ENCODE measurements at places on chromosomes 1 and 21. TPM values are rescaled to one million over a fixed set of nuclear protein-coding genes. Genes with fewer than 3 reads are reported as not detected.
A peak's percentile ranks its signal among the peaks of the same experiment; 100 is the strongest.

Gene ASPM
- total RNA-seq, result 62.1 TPM

Gene SPRR2A
- total RNA-seq, result not detected

Gene ADAMTSL4
- total RNA-seq, result 1.2 TPM

DNA sequence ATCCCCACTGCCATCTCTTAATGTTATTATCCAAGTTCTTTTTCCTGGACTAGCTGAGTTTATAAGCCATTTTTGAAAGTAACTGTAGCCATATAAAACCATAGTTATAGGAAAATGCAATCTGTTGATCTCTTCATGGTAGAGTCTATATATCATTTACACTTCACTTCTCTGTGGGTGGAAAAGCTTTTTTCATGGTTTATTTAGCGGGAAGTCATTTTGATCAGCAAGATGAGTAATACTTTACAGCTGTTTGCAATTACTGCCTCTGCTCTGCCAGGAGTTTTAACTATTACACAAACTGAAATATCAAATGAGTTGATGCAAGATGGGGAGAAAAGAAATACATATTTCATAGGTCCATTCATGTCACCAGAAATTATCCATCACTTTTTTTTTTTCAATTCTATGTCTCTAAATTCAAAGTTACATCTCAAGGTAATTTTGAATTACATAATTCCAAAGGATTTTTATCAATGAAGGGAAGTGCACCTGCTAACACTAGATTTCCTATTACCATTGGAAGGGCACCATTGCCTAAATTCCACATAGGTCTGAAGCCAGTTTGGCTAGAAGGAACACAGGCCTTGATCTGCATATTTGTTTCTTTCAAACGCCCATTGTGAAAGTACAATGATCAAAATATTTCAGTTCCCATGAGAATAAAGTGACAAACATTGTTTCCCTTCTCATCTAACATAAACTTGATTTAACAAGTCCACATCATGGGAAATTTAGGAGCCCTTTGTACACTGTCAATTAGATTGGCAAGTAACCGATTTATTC lies 296.7 kb downstream of the ZNF326 start:
- no peak for DNase-seq

- no peak for DNase-seq
Observed at GRCh38 chr1:234520908-234521817, 42.2 kb upstream of the TARBP1 start.

GRCh38 chr1:171158096-171158495 lies 27.0 kb upstream of the FMO2 start:
- no peak for DNase-seq

GRCh38 chr1:96944432-96945092 lies 223.0 kb downstream of the PTBP2 start:
- no peak for DNase-seq

- DNase-seq, result no peak
Observed at GRCh38 chr1:7313826-7314225, 457.3 kb upstream of the VAMP3 start.

DNA sequence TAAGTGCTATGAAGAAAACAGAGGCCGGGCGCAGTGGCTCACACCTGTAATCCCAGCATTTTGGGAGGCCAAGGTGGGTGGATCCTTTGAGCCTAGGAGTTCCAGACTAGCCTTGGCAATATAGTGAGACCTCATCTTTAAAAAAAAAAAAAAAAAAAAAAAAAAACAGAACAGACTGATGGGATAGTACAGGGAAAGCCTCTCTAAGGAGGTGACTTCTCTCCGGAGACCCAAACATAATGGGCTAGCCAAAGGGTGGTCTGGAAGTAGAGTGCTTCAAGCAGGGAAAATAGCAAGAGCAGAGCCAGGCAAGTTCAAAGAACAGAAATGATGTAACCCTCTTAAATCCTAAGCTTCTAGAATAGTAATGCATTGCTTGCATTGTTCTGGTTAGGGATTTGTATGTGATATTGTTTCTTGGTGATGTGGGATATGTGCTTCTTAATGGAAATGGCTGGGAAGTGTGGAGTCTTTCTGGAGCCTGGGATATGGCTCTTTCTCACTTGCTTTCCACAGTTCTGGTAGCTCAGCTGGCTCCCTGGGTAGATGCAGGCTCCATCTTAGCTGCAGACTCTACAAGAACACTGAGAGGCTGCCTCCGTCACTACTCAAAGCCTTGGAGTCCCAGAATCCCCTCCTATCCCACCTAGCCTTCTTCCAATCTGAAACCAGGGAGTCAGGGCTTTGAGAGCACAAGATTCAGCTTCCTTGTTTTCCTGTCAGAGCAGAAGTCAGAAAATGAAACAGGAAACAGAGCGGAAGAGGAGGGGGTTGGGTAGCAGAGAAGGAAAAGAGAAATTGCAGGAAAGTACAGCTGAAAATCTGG lies 1.9 kb upstream of the PIGV start:
- DNase-seq, result peak; percentile 45

- no peak for DNase-seq
Observed at GRCh38 chr21:25465263-25465662, 142.0 kb downstream of the MRPL39 start.

Data from M059J (cell line).